ENCODE measurements at places on chromosomes 4 and X.

- DNase-seq, result no peak
Measured at GRCh38 chrX:134718105-134718965, 60.1 kb upstream of the PLAC1 start.

GRCh38 chrX:7155163-7155562 is 7.2 kb upstream of the PUDP start:
- DNase-seq, result no peak

DNA sequence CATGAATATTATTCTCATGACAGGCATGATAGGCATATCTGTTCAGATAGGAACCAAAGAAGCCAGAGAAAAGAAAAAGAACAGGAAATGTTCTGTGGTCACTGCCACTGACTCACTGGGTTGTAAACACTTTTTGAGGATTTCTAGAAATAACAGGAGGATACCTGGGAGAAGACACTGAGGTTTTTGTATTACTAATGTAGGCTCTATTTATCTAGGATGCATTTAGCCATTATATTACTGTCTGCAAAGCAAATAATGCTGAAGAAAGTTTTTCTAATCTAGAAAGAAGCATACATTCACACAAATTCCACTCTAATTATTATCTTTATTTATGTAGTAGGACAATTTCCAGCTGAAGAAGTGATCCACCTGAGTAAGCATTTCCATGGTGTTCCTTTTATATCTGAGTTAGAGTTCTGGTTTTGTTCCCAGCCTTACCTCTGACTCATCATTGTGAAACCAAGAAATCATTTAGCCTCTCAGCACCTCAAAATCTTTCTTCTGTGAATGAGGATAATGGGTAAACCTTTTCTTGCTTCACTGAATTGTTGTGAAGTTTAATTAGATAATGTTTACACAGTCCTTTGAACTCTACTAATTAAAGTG is 40.2 kb upstream of the EPGN start:
- DNase-seq, result peak; percentile 30

- DNase-seq, result no peak
Measured at GRCh38 chrX:66050140-66050569, 10.3 kb upstream of the VSIG4 start.

DNA sequence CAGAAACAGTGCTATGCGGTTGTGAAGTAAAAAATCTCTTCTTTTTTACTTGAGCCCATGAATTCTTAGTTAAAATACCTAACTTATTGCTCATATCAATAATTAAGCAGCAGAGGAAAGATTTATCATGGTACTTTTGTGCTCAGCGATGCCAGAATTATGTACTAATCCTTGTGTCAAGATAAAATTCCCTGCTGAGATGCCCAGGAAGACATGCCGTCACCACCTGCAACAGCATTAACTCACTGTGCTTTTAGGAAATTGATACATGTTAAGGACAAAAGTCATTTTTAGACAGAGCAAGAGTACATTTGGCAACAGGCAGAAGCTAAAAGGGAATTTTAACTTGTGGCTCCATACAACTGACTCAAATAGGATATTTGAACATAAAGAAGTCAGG is 138.9 kb downstream of the NPNT start:
- no peak for DNase-seq

DNA sequence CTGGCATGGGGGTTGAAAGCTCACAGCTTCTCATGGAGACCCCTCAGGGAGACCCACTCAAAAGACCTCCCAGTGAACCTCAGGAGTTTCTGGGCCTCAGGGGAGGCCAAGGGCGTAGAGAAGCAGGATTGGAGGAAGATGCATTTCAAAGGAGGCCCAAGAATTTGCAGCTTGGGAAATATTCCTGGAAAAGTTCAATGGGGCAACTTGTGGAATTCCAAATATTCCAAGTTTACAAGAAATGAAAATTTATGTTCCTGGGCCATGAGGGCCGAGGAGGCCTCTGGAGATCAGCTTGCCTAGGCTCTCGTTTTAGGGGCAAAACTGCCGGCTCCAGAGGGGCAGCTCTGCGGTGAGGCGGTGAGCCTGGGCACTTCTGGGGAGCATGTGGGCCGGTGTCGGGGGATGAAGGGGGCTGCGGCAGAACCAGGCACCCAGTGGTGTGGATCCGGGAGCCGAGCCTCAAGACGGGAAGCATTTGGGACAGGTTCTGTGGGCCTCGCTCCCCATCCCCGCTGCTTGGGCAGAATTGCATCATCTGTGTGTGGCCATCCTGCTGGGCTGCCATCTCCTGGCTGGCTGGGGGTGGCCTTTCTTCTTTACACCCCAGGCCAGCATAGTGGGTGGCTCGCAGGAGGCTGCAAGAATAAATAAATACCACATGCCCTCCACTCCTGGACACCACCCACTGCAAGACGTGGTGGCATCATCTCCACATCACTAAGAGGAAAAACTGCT is 54.6 kb upstream of the GPR78 start:
- DNase-seq, result no peak

DNA sequence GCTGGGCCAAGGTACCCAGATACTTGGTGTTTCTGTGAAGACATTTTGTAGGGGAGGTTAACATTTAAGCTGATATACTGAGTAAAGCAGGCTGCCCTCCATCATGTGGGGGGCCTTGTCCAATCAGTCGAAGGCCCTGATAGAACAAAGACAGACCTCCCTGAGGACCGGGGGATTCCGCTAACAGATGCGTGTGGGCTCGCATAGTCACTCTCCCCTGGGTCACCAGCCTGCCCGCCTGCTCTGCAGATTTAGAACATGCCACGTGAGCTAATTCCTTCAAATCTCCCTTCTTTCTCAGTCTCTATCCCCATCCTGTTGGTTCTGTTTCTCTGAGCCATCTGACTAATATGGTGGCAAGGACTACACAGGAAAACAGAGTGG is 60.7 kb downstream of the WFS1 start:
- DNase-seq, result no peak

GRCh38 chr4:110287130-110287529 is 88.7 kb upstream of the ELOVL6 start:
- no peak for DNase-seq

DNA sequence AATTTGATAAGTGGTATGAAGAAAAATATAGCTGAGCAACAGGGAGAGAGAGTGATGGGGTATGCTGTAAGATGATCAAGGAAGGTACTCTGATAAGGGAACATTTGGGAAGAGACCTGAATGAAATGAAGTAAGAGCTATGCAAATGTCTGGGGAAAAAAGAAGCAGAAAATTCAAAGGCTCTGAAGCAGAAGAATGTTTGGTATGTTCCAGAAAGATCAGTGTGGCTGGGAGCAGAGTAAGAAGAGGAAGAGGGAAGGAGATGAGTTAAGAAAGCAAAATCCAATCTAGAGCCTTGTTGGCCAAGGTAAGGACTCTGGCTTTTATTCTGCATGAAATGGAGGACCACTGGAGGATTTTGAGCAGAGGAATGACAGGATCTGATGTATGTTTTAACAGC is 90.0 kb downstream of the AWAT2 start:
- no peak for DNase-seq

- DNase-seq, result no peak
Measured at GRCh38 chrX:100647739-100648138, 3.7 kb downstream of the SRPX2 start.

GRCh38 chr4:10384974-10385373 is 72.3 kb downstream of the ZNF518B start:
- DNase-seq, result no peak

DNA sequence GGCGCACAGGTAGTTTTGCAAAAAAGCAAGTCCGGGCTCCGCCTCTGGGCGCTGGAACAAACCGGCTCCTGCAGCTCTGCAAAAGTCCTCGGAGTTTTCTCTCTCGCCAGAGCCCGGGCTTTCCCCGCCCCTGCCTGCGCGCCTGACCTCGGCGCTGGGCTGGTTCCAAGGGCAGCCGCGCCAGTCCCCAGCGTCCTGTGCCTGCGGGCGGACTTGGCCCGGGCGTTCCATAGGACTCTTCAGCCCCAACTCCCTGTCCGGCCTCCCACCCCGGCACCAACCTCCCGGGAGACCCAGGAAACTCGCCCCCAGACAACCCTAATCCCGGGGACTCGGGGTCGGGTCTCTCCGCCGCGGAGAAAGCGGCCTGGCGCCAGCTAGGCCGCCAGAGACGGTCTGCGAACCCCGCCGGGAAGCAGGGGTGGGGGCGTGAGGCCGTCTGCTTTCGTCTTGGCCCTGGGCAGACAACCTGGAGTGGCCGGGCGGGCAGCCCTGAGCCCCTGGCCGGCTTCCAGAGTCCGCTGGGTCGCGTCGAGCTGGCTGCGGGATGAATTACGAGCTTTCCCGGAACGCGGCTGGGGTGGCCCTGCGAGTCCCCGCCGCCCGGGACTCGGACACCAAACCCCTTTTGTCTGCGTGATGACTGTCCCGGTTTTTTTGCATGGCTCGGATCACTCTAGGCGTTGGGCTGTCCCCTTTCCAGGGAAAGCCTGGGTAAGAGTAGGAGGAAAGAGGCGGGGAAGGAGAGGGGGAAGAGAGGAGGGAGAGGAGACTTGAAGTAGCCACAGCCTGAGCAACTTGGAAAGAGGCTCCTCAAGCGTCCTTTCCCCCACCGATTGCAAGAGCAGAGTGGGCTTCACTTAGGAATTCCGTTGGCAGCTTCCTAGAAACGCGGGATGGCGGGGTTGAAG is 916 bp downstream of the MXRA5 start:
- DNase-seq, result no peak

DNA sequence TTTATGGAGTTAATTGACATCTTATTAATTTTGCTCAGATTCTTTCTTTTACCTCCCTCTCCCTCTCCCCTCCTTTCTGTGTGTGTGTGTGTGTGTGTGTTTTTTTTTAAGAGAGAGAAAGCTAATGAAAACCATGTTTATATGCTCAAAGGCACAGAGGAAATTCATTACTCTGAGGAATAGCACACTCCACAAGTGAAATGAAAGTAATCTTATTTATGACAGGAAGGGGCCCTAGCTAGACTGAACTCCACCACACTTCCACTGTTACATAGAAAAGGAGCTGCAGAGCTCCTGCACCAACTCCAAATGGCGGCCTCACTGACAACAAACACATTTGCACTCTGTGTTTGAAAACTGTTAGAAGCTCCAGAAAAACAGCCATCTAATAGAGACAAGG is 150.6 kb downstream of the RASL11B start:
- DNase-seq, result no peak

GRCh38 chr4:101973361-101973760 is 182.8 kb downstream of the BANK1 start:
- DNase-seq, result no peak

DNA sequence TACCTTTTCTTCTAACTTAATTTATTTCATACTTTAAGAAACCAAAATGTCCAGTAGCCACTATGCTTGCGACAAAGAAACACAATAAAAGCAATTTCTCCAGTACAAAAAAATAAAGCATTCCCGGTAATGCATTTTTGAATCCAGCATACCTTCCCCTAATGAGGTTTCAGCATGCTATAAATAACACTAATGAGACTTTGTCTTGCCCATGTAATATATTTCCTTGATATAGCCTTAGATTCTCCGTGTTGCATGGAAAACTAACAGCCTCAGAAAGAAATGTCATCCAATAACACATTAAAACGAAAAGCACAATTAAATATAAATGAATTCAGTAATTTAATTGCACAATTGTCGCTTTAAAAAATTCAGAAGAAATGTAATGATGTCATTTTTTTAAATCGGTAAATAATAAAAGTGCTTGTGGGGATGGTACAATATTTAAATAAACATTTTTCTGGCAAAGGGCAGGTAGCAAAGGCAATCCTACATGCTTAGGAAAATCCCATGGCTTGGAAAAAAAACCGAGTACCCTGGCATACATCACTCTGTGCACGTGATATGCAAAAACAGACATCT is 225.2 kb upstream of the PPARGC1A start:
- no peak for DNase-seq

DNA sequence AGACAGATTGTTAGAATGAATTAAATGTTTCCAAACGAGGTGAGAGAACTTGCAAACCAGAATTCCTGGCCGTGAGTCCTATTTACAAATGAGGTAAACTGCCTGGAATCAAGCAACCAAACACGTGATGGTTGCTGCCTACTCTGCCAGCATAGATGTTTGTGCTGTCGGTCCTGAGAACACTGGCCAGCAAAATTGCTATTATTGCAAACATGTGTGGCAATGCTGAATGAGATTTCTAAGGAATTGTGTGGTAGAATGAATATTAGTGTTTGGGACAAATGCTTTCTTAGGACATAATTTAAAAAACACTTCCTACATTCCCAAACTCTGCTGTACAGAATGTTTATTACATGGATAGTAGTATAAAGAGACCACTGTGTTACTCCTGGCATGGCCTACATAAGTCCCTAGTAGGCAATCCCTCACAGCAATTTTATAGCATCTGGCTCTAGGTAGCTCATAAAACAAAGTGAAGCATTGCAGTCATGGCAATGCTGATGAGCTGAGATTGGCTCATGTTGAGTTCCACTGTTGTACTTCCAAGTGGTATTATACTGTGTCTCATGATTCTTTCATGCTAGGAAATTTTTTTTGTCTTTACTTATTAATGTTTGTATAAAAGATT is 605.2 kb upstream of the EPHA5 start:
- no peak for DNase-seq

GRCh38 chrX:44544036-44544435 is 1.4 kb upstream of the FUNDC1 start:
- DNase-seq, result no peak

GRCh38 chr4:124499261-124499660 is 213.3 kb downstream of the ANKRD50 start:
- no peak for DNase-seq

Measured in NCI-H1105 treated with DMSO at 0.1 percent for 48 hours (cell line).